Stimulated activated CD4-positive, alpha-beta T cell treated with anti-CD3 and anti-CD28 coated beads, Interleukin-12 subunit alpha, Interleukin-12 subunit beta, amount 100 ng/mL, for 24 hours (primary cell): ENCODE measurements at places on chromosomes 5 and 9.

GRCh38 chr9:129334105-129334935 is 156.3 kb upstream of the IER5L start:
- no peak for DNase-seq

DNA sequence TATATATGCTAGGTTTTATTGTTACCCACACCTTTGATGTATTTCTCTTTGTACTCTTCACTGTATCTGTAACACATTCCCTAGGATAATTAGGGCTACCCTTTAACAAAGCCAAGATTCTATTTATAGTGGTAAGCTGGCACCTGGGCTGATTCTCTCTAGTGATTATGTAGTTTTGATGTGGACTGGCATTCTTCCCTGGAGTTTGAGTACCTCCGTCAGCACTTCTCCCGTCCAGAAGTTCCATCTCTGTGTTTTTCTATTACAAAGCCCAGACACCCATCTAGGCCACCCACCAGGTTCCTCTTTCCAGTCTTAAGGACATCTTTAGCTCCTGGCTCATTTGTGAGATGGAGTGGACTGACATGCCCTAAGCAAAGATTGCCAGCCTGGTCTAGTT is 55.9 kb upstream of the CDKN2B start:
- no peak for DNase-seq

DNA sequence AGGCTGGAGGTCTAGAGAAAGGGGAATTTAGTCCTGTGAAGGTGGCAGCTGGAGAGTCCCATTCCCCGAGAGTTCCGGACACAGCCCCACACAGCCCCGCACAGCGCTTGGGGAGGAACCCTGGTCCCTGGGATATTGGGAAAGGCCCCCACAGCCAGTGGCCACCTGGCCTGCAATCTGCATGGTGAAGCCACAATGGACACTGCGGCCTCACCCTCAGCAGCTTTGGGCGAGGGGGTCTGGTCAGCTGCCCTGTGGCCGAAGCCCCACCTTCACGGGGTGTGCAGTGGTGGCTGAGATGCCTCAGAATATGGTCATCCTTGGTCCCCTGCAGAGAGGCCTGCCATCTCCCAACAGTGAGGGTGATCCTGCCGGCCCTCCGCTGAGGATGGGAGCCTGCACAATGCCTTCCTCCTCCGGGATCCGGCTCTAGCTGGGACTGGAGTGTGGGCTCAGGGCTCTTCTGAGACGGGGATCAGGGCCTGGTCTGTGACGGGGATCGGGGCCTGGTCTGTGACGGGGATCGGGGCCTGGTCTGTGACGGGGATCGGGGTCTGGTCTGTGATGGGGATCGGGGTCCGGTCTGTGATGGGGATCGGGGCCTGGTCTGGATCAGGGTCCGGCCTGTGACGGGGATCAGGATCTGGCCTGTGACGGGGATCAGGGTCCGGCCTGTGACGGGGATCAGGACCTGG is 33.3 kb upstream of the TMEM250 start:
- no peak for DNase-seq

- DNase-seq = no peak
Observed at GRCh38 chr9:33620738-33621439, 96.8 kb downstream of the ANKRD18B start.

GRCh38 chr5:154386952-154387629 is 58.7 kb upstream of the SAP30L start:
- no peak for DNase-seq

DNA sequence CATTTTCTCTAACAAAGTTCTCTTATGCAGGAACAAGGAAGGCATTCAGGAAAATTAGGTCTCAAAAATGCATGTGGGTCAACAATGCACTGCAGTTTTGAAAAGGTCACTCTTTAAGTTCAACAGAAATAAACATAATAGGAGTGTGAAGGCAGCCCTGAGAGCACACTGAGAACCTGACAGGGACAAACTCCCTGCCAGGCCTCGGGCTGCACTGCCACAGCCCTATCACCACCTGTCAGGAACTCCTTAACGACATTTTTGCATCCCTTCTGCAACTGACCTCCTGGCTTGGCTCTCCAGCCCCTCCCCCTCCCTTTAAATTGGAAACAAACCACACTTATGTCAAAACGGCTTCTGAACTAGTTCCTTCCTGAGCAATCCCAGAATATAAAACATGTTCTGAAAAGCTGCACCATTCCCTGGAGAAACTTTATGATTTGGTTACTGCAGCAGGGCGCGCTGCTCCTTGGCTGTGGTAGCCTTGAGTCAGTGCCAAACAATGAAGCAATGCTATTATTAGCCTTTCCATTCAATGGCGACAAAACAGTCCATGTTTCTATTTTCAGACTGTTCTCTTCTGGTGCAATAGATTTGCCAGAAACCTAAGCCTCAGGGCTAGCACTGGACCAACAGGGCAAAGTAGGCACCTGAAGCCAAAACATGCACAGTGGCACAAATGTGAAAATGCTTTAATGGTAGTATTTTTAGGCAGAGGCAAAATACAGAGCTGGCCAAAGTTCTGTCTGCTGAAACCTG is 160.1 kb upstream of the ZNF608 start:
- no peak for DNase-seq

DNA sequence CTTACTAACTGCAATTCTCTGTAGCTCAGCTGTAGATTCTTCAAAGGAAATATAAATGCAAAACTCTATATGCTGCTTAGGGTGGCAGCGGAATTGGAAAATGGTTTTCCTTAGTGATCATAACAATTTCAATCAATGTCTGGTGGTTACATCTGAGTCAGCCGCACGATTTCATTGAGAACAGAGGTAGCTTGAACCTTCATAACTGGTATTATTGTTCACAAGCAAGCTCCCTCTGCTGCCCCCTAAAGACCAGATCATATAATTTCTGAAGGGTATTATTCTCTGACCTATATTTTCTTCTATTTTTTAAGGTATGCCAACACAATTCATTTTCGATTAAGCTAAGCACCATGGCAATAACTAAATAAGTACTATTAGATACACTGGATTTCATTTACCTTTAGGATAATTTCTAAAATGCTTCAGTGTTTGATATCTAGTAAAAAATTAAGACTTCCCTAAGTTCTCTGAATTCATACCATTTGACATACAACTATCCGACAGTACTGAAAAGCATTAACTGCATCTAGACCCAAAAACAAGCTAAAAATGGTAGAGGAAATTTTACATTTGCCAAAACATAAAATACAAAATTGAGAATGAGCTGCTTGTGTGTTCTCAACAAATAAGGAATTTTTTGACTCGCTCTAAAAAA is 181.1 kb upstream of the SPEF2 start:
- no peak for DNase-seq

DNA sequence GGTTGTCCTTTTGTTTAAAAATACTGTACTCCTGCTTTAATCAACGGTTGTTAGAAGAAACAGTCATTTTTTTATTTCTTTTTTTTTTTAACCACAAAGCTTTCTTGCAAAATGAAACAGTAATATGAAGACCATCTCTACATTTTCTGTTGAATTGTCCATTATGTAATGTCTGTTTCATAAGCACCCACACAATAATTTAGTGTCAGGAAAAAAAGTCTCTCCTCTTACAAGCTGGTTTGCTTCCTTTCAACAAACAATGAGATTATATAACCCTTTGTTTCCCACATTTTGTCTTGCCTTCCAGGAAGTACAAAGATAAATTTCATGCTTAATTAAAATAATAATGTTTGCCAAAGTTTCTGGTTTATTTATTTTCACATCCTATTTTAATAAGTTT is 16.7 kb downstream of the CTNNAL1 start:
- no peak for DNase-seq

- DNase-seq = no peak
Observed at GRCh38 chr9:137575364-137575715, 3.4 kb downstream of the DPH7 start.

- DNase-seq = no peak
Observed at GRCh38 chr9:110183208-110184145, 24.5 kb downstream of the C9orf152 start.

DNA sequence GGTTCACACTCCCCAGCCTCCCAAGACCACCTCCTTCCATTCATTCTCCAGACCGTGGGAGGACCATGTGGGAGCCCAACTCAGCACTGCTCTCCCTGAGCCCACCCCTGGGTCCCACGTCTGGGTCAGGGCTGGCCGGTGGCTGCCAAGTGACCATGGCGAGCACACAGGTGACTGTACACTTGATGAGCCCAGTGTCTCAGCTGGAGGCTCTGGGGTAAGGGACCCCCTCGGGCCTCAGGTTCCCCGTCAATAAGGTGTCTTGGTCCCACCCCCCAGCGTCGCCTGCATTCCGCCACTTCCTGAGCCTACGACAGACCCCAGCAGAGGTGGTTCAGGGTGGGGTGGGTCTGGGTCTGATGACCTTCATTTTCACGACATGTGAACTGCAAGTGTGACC is 38.8 kb downstream of the HK3 start:
- no peak for DNase-seq

GRCh38 chr9:82600536-82601292 is 462.2 kb downstream of the RASEF start:
- DNase-seq = no peak

GRCh38 chr9:12640866-12641636 is 52.1 kb upstream of the TYRP1 start:
- DNase-seq = no peak

- DNase-seq = no peak
Observed at GRCh38 chr9:76444322-76444929, 14.6 kb upstream of the GCNT1 start.

GRCh38 chr5:4639946-4640345 is 500.2 kb upstream of the ADAMTS16 start:
- DNase-seq = no peak

DNA sequence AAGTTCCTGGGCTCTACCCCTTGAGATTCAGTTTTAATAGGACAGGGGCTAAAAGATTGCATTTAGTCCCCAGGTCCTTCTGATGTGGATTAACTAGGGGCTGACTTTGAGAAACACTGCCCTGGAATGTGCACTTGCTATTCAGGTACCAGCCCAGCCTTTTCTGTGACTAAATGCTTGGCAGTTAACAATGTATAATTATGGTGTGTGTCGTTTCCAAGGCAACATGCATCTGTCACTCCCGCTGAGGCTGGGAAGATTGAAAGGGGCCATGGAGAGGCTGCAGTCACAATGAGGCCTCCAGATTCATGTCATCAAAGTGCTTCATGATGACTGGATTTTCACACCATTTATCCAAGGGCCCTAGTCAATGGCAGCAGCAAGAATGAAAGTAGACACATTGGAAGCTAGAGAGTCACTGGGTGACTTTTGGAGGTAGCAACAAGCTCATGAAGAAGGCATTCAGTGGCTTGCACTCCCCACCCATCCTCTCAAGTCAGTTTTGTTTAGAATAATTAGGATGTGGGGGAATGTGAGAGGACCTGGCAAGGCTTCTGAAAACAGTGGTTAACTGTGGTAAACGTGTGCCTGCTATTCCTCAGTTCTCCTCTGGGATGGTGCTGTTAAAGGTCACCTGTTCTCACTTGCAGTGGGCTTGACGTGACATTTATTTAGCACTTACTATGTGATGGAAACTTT is 28.3 kb downstream of the RAI14 start:
- no peak for DNase-seq

- DNase-seq = no peak
Observed at GRCh38 chr5:5315068-5315980, 107.2 kb upstream of the ICE1 start.

DNA sequence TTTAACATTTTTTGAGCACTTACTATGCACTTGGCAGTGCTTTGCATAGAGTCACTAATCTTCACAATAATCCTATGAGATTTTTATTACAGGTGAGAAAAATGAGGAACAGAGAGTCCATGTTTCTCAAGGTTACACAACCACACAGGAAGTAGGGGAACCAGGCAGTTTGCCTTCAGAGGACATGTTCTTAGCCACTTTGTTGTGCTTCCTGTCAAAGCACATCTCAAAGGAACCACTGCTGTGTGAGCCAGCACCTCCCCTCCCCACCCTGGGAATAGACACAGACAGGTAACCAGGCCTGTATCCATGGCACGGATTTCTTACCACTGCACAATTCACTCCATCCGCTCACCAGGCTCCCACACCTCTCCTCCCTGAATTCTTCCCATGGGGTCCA is 6.3 kb upstream of the DNAJB5 start:
- DNase-seq = no peak

- no peak for DNase-seq
Observed at GRCh38 chr5:54760182-54760935, 225.0 kb downstream of the ESM1 start.

DNA sequence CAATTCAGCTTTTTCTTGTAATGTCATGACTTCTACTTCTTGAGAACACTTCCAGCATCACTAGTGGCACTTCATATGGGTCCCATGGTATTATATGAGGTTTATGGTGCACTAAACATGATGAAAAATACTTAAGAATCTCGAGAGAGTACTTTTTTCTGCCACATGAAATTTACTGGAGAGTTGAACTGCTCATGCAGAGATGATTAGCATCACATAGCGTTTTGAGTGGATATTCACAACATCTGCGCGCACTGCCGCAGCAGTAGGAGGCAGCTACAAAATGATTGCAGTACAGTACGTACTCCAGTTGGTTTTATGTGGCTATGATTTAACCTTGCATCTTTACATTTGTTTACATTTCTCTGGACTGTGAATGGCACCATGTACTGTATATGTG is 14.7 kb downstream of the RAD1 start:
- DNase-seq = no peak

DNA sequence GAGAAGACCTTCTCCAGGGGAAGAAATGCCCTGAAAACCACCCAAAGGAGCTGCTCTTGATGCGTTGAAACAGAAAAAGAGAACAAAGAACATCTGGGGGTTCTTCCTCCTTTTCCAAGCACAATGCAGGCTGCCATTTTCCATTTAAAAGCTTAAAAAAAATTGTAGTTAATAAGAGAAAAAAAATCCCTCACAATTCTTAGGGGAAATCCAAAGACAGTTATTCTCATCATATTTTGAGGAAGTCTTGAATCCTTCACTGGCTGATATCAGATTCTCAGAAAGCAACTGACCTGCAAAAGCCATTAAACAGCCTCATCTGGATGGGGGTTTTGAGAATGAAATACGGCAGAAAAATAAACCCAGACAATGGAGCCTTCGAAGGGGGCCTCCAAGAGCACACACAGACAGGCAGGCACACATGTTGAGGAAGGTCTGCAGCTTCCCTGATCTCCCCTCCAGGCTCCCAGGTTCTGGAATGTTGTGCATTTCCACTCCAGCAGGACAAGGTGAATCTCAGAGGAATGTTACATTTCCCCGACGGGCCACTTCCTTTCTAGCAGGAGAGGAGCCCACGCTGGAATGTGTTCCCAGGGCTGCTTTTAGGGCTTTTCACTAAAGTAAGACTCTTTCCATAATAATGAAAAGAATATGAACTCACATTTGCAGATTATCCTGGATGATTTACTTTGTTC is 159.4 kb upstream of the S1PR3 start:
- no peak for DNase-seq

DNA sequence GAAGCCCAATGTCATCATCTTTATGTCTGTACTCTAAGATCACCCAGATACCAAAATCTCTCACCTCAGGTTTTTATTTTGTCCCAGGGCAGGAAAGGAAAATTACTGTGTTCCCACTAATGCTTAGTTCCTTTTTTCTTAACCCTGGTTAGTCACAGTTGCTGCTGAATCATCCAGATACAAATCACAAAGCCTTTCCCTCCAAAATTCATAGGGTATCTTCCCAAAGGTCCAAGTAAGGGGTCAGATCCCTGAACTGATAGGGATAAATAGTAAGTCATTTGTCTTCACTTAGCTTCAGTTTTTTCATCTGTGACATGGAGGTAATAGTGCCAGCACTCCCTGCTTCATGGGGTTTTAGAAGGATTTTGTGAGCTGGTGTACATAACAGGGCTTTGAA is 2.2 kb downstream of the PLCXD3 start:
- no peak for DNase-seq

- no peak for DNase-seq
Observed at GRCh38 chr5:119631660-119632059, 2.3 kb downstream of the FAM170A start.
